Aorta (tissue), 5 donors: ENCODE measurements at places on chromosomes 6 and 20. TPM values are rescaled to one million over a fixed set of nuclear protein-coding genes. Genes with fewer than 3 reads are reported as not detected.

- no peaks in the 10 kb centered on the region for H3K27me3 ChIP-seq
- no peaks in the 10 kb centered on the region for H3K36me3 ChIP-seq
- no peaks in the 10 kb centered on the region for H3K4me1 ChIP-seq
- no peak for DNase-seq
- no peak overlapping the region for H3K4me3 ChIP-seq
- H3K27ac ChIP-seq, result no peak overlapping the region
Measured at GRCh38 chr20:49214571-49214970, 4.6 kb upstream of the DDX27 start.

- H3K27ac ChIP-seq, result no peak overlapping the region
- no peak overlapping the region for H3K4me3 ChIP-seq
- H3K4me1 ChIP-seq, result no peaks in the 10 kb centered on the region
- no peaks in the 10 kb centered on the region for H3K36me3 ChIP-seq
- no peak for DNase-seq
- H3K27me3 ChIP-seq, result no peaks in the 10 kb centered on the region
Measured at GRCh38 chr20:20022498-20022897, 5.3 kb downstream of the NAA20 start.

- no peak for DNase-seq
- H3K27ac ChIP-seq, result no peak overlapping the region
- no peak overlapping the region for H3K4me3 ChIP-seq
- H3K4me1 ChIP-seq, result no peaks in the 10 kb centered on the region
- no peaks in the 10 kb centered on the region for H3K36me3 ChIP-seq
Measured at GRCh38 chr6:43821101-43821886, 51.3 kb downstream of the VEGFA start.

DNA sequence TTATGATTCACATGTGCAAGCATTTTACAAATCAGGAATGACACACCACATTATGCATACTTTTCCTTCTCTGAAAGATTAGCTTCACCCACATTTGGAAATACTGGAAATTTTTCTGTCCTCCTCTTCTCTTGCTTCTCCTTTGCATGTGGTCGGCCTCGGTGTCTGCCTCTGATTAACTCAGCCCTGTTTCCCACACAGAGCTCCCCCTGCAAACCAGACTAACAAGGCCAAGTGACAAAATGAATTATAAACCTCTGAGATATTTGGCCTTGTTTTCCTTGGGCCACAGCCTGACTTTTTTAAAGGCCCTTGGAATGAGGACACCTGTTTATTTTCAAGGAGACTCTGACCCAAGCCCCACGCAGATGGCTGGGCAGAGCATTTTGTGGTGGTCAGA is 9.0 kb upstream of the CCN6 start:
- H3K4me1 ChIP-seq, result no peaks in the 10 kb centered on the region
- DNase-seq, result peak; percentile 56
- no peak overlapping the region for H3K4me3 ChIP-seq
- no peaks in the 10 kb centered on the region for H3K27me3 ChIP-seq

DNA sequence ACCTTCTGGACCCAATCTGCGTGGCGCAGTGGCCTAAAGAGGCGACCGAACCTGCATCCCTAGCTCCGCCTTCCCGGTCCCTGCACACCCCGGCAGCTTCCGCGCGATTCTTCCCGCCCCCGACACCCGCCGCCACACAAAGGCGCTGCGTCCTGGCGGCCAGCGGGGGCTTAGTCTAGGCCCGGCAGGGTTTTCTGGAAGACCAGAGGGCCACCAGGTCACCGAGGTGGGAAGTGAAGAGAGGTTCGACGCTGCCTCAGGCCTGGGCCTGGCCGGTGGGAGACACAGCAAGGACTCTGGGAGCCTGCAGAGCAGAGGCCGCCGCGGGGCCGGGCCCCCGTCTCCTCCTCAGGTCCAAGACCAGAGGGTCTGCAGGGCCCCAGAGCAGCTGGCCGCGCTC is 154.9 kb downstream of the OR2B2 start:
- H3K4me1 ChIP-seq, result no peaks in the 10 kb centered on the region
- H3K36me3 ChIP-seq, result no peaks in the 10 kb centered on the region
- H3K27me3 ChIP-seq, result no peaks in the 10 kb centered on the region
- no peak overlapping the region for H3K27ac ChIP-seq

DNA sequence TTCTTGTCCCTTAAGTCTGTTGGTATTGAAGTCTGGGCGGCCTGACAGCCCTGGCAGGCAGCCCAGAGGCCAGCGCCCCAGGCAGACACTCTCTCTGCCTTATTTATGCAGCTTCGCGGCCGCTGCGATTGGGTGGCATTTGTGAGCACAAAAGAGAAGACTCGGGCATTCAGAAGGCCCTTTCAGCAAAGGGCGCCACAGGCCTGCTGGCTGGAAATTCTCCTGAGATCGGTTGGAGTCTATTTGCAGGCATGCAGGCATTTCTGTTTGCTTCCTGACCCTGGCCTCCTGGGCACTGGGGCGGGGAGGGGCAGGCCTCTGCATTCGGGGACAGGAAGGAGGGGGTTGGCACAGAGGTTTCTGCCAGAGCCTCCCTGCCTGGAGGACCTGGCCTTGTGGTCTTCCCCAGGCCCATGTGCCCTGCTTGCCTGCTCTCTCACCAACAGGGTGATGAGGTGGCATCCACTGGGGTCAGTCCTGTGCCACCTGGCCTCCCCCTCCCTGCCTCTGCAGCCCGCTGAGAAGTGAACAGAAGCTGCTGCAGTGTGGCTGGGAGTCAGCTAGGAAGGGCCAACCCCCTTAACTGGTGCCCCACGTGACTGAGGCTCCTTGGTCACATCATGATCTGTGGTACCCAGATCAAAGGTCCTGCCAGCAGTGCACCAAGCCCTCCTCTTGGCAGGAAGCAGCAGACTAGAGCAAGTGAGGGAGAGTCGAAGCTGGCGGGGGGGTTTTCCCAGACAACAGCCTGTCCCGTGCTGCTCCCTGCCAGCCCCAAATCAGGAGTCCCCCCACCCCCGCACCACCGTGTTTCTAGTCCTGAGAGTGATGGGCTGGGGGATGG is 16.6 kb upstream of the CCDC167 start:
- H3K4me1 ChIP-seq, result no peaks in the 10 kb centered on the region
- H3K36me3 ChIP-seq, result no peaks in the 10 kb centered on the region
- H3K27ac ChIP-seq, result no peak overlapping the region
- DNase-seq, result no peak

GRCh38 chr20:40489886-40490285 is 199.2 kb downstream of the MAFB start:
- H3K4me1 ChIP-seq, result no peaks in the 10 kb centered on the region
- H3K27me3 ChIP-seq, result no peaks in the 10 kb centered on the region
- H3K36me3 ChIP-seq, result no peaks in the 10 kb centered on the region
- DNase-seq, result no peak

- no peak for DNase-seq
- H3K27ac ChIP-seq, result no peak overlapping the region
- H3K27me3 ChIP-seq, result no peaks in the 10 kb centered on the region
- no peaks in the 10 kb centered on the region for H3K4me1 ChIP-seq
Measured at GRCh38 chr20:1338096-1338495, 9.2 kb upstream of the SDCBP2 start.

GRCh38 chr20:63939061-63939935 is 16.9 kb downstream of the UCKL1 start:
- H3K4me1 ChIP-seq, result no peaks in the 10 kb centered on the region
- H3K4me3 ChIP-seq, result no peak overlapping the region
- H3K27me3 ChIP-seq, result no peaks in the 10 kb centered on the region
- no peaks in the 10 kb centered on the region for H3K36me3 ChIP-seq

- no peak overlapping the region for H3K27ac ChIP-seq
- no peaks in the 10 kb centered on the region for H3K4me1 ChIP-seq
- H3K4me3 ChIP-seq, result no peak overlapping the region
- H3K36me3 ChIP-seq, result peaks cover 2% of the 10 kb centered on the region
- DNase-seq, result no peak
- no peaks in the 10 kb centered on the region for H3K27me3 ChIP-seq
Measured at GRCh38 chr6:89616531-89616930, 22.0 kb downstream of the LYRM2 start.

GRCh38 chr6:146578054-146578453 is 20.7 kb upstream of the ADGB start:
- no peaks in the 10 kb centered on the region for H3K4me1 ChIP-seq
- DNase-seq, result no peak
- H3K4me3 ChIP-seq, result no peak overlapping the region
- H3K27ac ChIP-seq, result no peak overlapping the region

- no peaks in the 10 kb centered on the region for H3K27me3 ChIP-seq
- no peak overlapping the region for H3K27ac ChIP-seq
- no peak overlapping the region for H3K4me3 ChIP-seq
- no peak for DNase-seq
- no peaks in the 10 kb centered on the region for H3K36me3 ChIP-seq
Measured at GRCh38 chr20:60263725-60264709, 305.8 kb downstream of the CDH26 start.

DNA sequence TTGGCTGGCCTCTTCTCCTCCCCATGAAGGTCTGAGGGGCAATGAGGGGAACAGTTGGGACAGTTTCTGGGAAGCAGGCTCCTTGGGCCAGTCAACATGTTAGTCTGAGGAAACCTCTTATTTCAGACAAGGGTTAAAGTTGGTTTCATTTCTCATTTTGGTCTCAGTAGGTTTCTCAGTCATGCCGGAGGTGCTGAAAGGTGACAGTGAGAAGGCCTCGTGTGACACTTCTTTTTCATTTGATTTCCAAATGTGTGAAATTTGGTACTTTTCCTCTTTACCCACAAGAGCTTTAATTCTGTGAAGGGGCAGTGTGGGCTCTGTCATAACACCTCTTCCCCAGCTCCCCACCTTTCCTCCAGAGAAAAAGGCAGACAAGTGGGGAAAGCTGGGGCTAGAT is 7.5 kb upstream of the GLP1R start:
- H3K4me3 ChIP-seq, result no peak overlapping the region
- DNase-seq, result no peak
- no peaks in the 10 kb centered on the region for H3K27me3 ChIP-seq
- H3K27ac ChIP-seq, result no peak overlapping the region
- no peaks in the 10 kb centered on the region for H3K4me1 ChIP-seq

DNA sequence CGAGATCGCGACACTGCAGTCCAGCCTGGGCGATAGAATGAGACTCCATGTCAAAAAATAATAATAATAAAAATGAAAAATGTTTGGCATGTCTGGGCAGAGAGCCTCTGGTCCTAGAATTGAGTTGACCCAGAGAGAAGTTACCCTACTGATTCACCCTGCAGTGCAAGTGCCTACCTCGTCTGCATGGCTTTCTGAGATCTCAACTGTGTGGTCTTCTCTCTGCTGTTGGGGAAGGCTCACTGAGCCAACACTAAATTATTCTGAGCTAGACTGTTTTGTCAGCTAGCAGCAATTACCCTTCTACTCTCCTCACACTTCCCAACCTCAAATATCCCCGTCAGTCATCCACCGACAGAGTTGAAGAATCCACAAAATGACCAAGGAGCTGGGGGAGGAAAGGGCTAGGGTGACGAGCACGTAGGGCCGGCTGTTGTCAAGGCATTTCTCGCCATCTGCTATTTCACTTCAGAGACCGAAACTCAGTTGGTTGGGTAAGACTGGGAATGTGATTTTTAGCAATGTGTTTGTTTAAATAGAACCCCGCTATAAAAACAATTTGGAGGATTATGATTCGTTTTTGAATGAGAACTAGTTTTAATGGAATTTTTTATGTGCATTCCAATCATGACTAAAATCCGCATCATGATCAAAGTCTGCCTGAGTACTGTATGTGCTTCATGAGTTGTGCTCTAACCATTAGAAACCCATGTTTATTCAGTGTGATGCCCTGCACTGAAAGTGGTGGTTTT is 9.4 kb downstream of the MAS1 start:
- no peak overlapping the region for H3K4me3 ChIP-seq
- no peaks in the 10 kb centered on the region for H3K36me3 ChIP-seq
- H3K4me1 ChIP-seq, result no peaks in the 10 kb centered on the region
- no peaks in the 10 kb centered on the region for H3K27me3 ChIP-seq

DNA sequence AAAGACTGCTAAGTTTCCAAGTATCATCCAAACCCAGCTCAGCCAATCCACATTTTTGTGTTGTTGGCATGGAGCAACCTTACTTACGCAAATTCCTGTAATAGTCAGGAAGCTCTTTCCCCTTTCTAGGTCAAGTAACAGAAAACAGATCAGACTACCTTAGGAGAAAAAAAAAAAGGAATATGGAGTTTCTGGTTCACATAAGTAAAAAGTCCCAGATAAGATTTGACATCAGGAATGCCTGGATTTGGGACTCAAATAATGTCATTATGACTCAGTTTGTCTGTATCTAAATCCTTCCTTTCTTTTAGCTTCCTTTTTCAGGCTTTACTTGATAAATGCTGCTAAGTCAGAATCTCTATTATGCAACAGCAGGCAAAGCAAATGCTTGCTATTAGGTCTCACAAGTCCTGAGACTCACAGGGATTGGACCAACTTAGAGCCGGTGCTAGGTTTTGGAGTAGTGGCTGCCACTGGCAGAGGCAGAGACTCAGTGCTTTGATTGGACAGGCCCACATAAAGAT is 44.5 kb downstream of the NCOA7 start:
- H3K27me3 ChIP-seq, result no peaks in the 10 kb centered on the region
- no peaks in the 10 kb centered on the region for H3K36me3 ChIP-seq
- peaks cover 2% of the 10 kb centered on the region for H3K4me1 ChIP-seq
- no peak overlapping the region for H3K4me3 ChIP-seq
- no peak for DNase-seq

GRCh38 chr20:17223553-17223952 is 3.3 kb upstream of the PCSK2 start:
- H3K27me3 ChIP-seq, result no peaks in the 10 kb centered on the region
- no peak overlapping the region for H3K27ac ChIP-seq
- no peaks in the 10 kb centered on the region for H3K4me1 ChIP-seq
- H3K36me3 ChIP-seq, result no peaks in the 10 kb centered on the region
- H3K4me3 ChIP-seq, result no peak overlapping the region

DNA sequence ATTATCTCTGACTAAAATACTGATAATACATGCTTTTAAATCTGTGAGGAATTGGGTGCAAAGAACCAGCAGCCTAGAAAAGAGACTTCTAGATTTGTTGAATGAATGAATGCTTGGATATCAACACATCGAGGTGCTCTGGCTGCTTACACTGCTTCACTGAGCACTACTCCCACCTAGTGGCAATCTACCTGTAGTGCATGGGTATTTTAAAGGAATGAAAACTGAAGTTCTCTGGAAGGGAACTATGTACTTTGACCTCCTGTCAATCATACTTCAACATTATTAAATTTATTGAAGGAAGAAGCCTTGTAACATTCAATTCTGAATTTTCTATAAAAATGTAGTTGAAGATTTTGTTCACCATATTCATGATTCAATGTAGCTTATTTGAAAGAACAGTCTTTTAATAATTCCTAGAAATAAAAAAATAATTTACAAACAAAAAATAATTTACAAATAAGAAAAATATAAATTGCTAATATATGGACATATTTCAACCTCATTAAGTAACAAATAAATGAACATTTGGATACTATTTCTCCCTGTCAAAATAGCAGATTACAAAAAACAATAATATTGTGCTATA is 111.2 kb upstream of the MMS22L start:
- no peak for DNase-seq
- H3K27ac ChIP-seq, result no peak overlapping the region
- H3K4me3 ChIP-seq, result no peak overlapping the region
- no peaks in the 10 kb centered on the region for H3K27me3 ChIP-seq
- H3K36me3 ChIP-seq, result no peaks in the 10 kb centered on the region
- H3K4me1 ChIP-seq, result no peaks in the 10 kb centered on the region

Gene PEX3
- total RNA-seq, result 26.1 TPM

Gene SLC32A1
- total RNA-seq, result not detected

Gene AIF1
- 68.3 TPM for total RNA-seq

Gene BMP2
- total RNA-seq, result 3.5 TPM

Gene NCOA7
- 57.1 TPM for total RNA-seq

Gene CCDC170
- 1.4 TPM for total RNA-seq

Gene CENPW
- 7.4 TPM for total RNA-seq

Gene EBF4
- total RNA-seq, result 16.7 TPM
